ENCODE measurements at places on chromosomes 6 and 20.

GRCh38 chr20:20342066-20342465, 25.8 kb upstream of the INSM1 start:
- DNase-seq, result no peak

GRCh38 chr6:136192902-136193301, 57.2 kb downstream of the MTFR2 start:
- DNase-seq, result no peak

DNA sequence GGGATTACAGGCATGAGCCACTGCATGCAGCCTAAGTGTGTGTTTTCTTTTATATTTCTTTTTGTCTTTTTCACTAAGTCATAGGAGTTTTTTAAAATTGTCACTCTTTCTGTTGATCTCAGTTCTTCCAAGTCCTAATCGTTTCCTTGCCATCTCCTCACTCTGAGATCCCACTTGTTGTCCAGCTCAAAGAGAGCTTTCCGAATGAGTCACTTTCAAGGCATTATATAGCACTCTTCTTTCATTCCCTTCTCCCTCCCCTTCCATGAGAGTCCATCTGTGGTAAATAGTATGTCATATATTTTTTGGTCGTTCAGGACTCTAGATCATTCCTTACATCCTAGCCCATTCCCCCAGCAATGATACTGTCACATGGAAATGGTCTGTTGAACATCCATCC, 4.3 kb downstream of the VAPB start:
- DNase-seq, result no peak

- no peak for DNase-seq
Observed at GRCh38 chr6:132972971-132973370, 158.6 kb downstream of the RPS12 start.

GRCh38 chr6:159075506-159076228, 30.9 kb upstream of the TAGAP start:
- DNase-seq, result no peak

DNA sequence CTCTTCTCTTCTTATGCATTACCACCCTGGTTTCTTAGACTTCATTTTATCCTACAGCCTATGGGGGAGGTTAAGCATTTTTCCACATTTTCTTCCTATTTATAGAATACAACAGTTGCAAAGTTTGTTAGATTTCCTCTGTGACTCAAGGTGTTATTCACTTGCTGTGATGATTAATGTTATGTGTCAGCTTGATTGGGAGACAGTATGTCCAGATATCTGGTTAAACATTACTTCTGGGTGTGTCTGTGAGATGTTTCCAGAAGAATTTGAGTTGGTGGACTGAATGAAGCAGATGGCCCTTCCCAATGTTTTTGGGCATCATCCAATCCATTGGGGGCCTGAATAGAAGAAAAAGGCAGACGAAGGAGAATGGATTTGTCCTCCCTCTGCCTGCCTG, 131.3 kb downstream of the C6orf118 start:
- no peak for DNase-seq

- DNase-seq, result no peak
Observed at GRCh38 chr6:137033828-137034227, 10.9 kb downstream of the IL20RA start.

- no peak for DNase-seq
Observed at GRCh38 chr6:106637051-106637716, 7.8 kb downstream of the QRSL1 start.

GRCh38 chr6:5135788-5136376, 50.7 kb downstream of the PPP1R3G start:
- DNase-seq, result no peak

GRCh38 chr6:107655245-107655644, 165.3 kb downstream of the SOBP start:
- no peak for DNase-seq

DNA sequence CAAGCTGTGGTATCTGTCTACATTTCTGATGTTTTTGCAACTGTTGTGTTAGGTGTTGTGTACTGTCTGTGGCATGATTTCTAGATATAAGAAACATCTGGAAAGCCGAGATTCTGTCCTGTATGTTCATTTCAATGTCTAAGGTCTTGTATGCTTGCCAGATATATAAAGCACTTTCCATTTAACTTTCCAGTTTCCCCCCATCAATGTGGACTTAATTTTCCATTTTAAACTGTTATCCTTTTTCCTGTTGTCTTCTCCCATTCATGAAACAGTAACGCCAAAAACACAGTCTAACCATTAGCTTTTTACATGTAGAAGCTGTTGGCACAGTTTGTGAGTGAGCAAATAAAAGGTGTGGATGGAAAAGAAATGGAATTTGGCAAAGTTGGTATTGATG, 181.6 kb downstream of the FARS2 start:
- no peak for DNase-seq

- DNase-seq, result no peak
Observed at GRCh38 chr6:24903681-24904080, 32.1 kb downstream of the RIPOR2 start.

DNA sequence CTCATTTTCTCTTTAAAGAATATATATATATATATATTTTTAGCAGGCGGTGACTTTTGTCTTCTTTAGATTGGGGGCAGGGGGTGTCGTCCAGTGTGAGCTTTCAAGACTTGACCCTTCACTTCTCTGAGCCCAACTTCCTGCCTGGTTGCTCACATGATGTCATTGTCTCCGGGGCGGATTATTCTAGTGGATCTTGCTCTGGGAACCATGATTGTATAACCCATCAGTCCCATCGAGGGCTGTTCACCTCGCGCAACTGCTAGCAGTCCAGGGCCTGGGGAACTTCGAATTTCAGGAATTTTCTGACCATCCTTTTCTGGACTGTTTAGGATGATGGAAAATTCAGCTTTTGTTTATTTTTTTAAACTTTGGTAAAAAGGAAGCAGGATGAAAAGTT, 1.0 kb downstream of the IGF2R start:
- DNase-seq, result peak; percentile 16

GRCh38 chr6:161235776-161236633, 37.9 kb downstream of the AGPAT4 start:
- DNase-seq, result no peak

DNA sequence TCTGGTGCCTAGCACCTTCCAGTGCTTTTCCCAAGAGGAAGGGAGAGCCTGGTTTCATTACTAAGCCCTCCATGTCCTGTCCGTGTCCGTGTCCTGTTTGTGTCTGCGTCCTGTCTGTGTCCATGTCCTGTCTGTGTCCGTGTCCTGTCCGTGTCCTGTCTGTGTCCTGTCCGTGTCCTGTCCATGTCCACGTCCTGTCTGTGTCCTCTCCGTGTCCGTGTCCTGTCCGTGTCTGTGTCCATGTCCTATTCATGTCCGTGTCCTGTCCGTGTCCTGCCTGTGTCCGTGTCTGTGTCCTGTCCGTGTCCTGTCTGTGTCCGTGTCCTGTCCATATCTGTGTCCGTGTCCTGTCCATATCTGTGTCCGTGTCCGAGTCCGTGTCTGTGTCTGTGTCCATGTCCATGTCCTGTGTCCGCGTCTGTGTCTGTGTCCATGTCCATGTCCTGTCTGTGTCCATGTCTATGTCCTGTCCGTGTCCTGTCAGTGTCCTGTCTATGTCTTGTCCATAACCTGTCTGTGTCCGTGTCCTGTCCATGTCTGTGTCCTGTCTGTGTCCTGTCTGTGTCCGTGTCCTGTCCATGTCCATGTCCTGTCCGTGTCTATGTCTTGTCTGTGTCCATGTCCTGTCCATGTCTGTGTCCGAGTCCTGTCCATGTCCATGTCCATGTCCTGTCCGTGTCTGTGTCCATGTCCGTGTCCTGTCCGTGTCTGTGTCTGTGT, 54.4 kb upstream of the BHLHE23 start:
- DNase-seq, result no peak
